Activated naive CD4-positive, alpha-beta T cell treated with anti-CD3 and anti-CD28 coated beads, Interleukin-2, amount 50 U/mL, for 16 hours (primary cell): ENCODE measurements at places on chromosomes 7 and 10.

- DNase-seq, result peak; percentile 59
These were observed 3.2 kb downstream of the SFMBT2 start for GRCh38 chr10:7407368-7408290.

GRCh38 chr7:141702047-141702567 lies at the start of gene DENND11:
Gene DENND11, minus strand, starts transcription at chr7:141702166. Its CDS starts 13 bp downstream, at chr7:141702153.
- DNase-seq, result peak; percentile 63

GRCh38 chr10:63166742-63167258 lies 33.7 kb downstream of the NRBF2 start:
- no peak for DNase-seq

DNA sequence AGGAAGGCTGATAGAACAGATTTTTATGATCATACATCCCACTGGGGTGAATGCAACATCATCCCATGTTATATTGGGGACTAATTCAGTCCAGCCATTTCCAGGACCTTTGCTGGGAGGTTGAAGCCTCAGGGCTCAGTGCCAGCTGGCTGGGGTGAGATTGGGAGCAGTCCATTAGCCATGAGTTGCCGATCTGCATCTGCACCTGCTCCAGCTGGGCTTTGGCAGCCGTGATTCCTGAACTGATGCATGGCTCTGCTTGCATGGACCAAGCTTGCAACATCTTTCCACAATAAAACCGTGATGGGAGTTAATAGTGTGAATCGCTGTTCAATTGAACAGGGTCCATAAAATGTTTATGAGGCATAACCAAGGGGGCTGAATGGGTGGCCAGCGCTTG lies 346.9 kb downstream of the TYW1 start:
- no peak for DNase-seq

DNA sequence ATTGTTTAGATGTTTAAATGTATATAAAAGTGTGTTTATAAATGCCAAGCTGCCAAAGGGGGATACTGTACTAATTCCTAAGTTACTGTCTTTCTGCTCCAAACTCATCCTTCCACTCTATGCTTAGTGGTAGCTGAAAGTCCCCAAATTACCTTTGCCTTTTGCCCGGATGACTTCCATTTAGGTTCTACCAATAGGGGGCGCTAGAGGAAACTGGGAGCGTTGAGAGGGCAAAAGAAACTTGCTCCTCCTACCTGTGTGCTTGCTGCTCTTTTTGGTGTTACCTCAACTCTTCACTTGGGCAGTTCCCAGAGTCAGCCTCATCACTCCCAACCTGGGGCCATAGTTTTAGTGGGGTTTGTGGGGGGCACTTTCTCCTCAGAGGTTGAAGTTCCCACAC lies 5.9 kb upstream of the OR2A25 start:
- DNase-seq, result no peak

DNA sequence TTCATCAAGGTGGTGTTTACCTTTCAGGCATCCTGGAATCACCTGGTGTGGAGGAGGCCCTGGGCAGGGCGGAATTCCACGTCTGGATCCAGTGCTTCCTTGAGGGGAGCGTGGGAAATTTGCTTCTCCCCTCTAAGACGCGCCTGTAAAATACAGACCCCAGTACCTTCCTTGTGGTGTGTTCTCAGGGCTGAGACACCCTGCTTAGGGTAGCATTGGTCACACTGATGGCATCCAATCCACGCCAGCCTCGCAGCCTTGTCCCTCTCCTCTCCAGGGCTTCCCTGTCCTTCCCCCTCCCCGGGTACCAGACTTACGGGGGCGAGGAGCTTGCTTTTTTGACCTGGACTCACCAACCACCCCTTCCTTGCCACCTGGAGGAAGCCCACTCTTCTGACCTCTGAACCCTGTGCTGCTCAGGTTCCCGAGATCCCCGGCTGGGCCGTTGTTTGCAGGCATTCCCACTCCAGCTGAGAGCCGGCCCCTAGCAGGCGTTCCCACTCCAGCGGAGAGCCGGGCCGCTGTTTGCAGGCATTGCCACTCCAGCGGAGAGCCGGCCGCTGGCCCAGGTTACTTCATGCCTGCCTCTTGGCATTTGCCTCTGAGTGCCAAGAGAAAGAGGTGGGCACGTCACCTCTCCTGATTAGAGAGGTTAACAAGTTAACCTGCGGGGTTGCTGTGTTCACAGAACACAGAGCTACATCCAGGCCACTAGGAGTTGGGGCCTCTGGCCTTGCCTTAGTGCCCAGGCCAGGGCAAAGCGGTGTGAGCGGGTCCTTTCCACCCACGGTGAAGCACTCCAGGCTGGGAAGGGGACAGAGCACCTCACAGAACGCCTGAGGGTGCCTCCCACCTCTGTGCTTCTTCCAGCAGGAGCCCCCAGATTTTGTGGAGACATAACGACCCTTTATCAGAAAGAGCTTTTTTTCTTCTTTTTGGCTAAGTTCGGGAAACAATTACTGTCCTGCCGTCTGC lies 254.0 kb upstream of the PPP2R2D start:
- DNase-seq, result no peak
